T-helper 2 cell treated with Interferon-gamma antibody and Interleukin-4, amounts not matched to agents 5 μg/mL and 100 μg/mL, for 36 hours (primary cell): ENCODE measurements at places on chromosomes 1 and 21.

- DNase-seq: no peak
Observed at GRCh38 chr1:23485002-23485332, 988 bp upstream of the ASAP3 start.

DNA sequence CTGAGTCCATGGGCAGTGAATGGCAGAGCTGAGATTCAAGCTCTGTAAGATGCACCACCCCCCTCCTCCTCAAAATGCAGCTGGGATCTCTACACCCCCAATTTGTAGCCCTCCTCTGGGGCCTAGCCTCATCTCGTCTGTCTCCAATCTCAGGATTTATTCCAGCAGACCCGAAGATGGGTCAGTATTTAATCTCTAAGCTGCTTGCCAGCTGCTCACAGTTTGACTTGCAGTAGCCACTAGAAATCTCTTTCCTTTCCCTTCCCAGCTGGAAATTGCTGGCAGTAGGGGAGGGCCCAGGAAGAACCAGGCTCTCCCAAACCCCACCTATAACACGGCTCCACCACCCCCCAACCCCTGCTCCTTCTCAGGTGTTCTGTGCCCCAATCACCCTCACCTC lies 1.5 kb downstream of the LACTBL1 start:
- no peak for DNase-seq

GRCh38 chr1:55400508-55400907 lies 185.3 kb upstream of the USP24 start:
- no peak for DNase-seq

GRCh38 chr1:167635156-167635648 lies 5.2 kb downstream of the RCSD1 start:
- no peak for DNase-seq

DNA sequence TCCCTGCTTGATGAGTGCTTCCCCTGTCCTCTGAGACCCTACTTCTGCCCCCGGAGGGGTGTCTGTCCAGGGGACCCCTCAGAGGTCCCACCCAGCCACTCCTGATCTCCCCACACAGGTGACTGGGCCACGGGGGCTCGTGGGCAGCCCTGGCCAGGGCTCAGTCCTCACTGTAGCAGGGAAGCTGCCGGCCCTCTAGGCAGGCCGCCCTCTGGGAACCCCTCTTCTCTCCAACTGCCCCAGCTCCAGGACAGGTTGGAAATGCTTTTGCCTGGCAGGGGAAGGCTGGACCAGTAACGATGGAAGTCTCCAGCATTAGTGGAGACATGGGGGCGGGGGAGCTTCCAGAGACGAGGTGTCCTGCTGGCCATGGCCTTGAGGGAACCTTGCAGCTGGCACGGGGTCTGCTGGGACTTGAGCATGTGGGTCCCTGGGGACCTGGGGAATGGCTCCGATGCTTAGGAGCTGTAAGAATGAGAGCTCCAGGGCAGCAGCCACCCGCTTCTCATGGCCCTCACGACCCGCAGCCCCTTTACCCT lies 3.1 kb upstream of the FNDC10 start:
- DNase-seq: no peak

- DNase-seq: peak; percentile 47
Observed at GRCh38 chr21:17491716-17492414, 21.0 kb upstream of the CXADR start.

- no peak for DNase-seq
Observed at GRCh38 chr1:224684979-224685425, 68.9 kb downstream of the CNIH3 start.

GRCh38 chr1:2981981-2982614 lies 39.2 kb upstream of the ACTRT2 start:
- DNase-seq: no peak

DNA sequence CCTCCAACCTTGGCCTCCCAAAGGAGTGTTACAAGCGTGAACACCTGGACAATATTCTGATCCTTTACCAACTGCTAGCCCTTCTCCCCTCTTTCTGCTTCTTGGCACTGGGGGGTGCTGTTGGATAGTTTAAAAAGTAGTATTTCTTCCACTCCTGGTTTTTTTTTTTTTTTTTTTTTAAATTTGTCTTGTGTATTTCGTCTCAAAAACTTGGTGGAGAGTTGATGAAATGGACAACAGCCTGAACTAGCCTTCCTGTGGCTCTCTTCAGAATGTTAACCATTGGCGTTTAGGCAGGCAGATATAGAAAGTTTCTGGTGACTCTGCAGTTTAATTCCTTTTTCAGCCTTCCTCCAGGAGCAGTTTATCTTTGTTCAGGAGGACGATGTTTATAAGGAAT lies 69.7 kb upstream of the USP24 start:
- no peak for DNase-seq

GRCh38 chr1:58929671-58930325 lies 146.0 kb upstream of the JUN start:
- peak; percentile 62 for DNase-seq

DNA sequence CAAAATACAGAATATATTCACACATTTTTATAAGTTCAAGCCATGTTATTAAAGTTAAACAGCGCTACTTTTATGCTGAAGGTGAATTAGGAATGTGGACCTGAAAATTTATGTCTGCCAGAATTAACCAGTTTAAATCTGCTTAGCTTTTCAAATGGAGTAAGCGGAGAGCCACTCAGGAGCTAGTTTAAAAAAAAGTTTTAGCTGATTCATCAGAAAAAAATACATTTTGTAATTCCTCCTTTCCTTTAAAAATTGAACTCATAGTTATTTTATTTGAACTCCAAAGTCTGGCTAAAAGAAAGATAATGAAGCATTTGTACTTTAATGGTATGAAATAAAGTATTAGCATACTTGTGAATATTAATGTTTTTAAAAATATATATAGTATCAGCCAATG lies 21.2 kb downstream of the C21orf91 start:
- no peak for DNase-seq

DNA sequence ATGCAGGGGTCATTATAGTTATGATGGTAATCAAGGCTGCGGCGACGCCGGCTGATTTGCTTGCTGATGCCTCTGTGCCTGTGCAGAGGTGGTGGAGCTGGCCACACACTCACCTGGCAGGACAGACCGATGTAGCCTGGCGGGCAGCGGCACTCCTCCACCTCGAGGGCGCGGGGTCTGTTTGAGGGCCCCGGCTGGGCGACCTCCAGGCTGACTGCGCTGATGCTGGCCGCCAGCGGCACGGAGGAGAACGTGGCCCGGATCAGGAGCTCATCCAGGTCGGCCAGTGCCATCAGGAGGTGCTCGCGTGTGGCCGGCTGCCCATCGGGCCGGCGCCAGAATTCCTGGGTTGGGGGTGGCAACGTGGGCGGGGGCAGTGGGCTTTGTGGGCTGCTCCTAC lies 52.7 kb downstream of the LDLRAD2 start:
- DNase-seq: no peak

DNA sequence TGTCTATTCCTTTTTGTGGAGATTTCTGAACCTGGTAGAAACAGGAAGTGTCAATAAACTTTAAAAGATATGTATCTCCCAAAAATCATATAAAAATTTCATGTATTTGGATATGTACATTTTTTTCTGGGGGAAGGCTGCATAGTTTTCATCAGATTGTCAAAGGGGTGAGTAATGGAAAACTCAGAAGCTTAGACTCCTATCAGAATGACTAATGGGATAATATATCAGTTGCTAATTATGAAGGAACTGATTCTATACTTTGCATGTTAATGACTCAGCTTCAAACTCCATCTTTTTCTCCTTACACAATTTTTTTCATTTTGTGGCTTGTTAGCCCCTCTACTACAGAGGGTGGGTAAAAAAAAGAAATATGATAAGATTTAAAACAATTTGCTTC lies 55.9 kb downstream of the GON4L start:
- DNase-seq: no peak

DNA sequence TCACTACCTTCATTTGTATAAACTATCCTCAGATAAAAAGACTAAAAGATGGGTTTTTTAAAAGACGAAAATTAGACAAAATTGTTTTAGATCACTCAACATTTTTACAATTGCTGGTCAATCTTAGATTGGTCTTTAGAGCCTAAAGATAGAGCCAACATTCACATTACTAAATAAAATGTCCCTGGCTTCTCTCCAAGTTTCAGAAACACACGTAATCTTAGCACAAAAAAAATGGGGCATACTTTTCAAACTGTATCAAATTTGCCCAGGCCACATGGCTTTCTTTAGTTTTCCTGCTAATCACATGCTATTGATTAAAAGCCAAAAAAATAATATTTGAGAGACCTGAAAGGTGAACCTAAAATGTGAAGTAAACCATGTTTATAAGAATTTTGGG lies 288.1 kb downstream of the DPYD start:
- DNase-seq: no peak

- DNase-seq: peak; percentile 85
Observed at GRCh38 chr1:235015291-235015985, 113.2 kb downstream of the TOMM20 start.
